ENCODE measurements at places on chromosomes 11 and 22.

GRCh38 chr11:120917559-120918239, 106.2 kb upstream of the TBCEL start:
- DNase-seq: no peak

- DNase-seq: no peak
These were observed 519.6 kb downstream of the SOX6 start for GRCh38 chr11:15836795-15837194.

DNA sequence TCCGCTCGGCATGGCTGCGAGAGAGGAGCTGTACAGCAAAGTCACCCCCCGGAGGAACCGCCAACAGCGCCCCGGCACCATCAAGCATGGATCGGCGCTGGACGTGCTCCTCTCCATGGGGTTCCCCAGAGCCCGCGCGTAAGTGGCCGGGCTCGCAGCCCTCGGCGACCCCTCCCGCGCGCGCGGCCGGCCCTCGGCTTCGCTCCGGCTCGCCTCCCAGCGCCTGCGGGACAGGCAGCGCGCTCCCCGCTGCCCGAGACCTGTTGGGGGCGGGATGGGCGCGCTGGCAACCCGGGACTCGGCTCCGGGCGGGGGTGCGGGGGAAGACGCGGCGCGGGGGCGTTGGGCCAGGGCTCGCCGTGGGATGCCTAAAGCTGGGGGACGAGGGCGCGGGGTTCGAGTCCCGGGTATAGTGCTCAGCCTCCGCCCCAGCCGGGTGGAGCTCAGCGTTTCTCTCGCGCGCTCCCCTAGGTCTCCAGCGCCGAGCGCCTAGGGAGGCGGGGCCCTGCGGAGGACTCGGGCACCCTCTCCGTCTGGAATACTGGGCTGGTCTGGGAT, 630 bp downstream of the UBASH3B start:
- no peak for DNase-seq

GRCh38 chr11:125956391-125957134, 10.7 kb downstream of the VSIG10L2 start:
- DNase-seq: no peak

DNA sequence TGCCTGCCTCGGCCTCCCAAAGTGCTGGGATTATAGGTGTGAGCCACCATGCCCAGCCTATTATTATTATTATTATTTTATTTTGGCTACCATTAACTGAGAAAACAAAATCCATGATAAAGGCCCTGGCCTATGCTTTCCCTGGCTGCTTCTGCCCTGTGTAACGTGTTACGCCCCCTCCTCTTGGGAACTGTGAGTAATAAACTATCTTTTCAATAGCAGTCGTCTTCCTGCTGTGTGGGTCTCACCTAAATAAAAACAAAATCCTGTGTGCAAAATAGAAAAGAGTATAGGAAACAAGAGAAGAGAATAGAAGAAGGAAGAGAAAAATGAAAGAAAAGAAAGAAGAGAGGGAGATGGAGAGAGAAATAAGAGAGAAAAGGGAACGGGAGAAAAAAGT, 237.0 kb downstream of the MIAT start:
- DNase-seq: no peak

- no peak for DNase-seq
These were observed 35.8 kb downstream of the ARHGAP1 start for GRCh38 chr11:46664612-46665011.

- no peak for DNase-seq
These were observed 44.3 kb downstream of the OR4D9 start for GRCh38 chr11:59555601-59556114.

DNA sequence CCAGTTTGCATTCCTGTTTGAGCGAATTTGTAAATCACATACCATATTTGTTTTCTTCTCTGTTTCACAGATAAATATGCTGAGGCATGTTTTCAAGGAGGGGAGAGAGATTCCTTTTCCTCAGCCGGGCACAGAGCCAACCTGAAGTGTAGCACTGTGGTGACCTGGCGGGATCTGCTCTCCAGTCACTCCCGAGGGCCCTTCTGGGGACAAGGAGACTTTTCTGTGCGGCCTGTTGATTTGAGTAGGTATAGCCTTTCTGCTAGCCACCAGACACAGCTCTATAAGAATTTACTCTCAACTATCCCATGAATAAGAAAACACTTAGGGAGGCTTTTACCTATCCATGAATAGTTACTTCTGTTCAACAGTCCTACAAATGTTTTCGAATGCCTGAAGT, 63.5 kb upstream of the FDX1 start:
- DNase-seq: no peak
